ENCODE measurements at places on chromosomes 1 and 21.
A peak's percentile ranks its signal among the peaks of the same experiment; 100 is the strongest.

DNA sequence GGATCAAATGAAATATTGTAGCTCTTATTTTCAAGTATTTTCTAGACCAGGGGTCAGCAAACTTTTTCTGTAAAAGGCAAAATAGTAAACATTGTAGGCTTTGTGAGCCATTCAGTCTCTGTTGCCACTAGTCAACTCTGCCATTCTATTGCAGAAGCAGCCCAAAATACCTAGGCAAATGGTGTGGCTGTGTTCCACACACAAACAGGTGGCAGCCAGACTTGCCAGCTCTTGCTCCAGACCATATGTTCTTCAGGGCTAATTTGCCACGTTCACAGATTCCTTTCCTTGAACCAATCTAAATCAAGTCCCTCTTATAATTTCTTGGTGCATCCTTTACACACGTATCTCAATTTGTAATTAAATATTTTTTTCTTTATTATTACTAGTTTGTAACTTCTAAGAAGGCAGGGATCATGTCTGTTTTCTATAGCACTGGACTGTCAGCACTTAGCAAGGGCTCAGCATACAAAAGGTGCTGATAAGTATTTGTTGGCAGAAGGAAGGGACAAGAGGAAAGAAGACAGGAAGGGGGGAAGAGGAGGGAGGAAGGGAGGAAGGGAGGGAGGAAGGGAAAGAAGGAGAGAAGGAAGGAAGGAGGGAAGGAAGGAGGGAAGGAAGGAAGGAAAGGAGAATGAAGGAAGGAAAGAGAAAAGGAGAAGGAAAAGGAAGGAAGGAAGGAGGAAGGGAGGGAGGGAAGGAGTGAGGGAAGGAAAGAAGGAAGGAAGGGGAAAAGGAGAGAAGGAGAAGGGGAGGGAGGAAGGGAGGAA lies 106.5 kb upstream of the EDEM3 start:
- DNase-seq: no peak

DNA sequence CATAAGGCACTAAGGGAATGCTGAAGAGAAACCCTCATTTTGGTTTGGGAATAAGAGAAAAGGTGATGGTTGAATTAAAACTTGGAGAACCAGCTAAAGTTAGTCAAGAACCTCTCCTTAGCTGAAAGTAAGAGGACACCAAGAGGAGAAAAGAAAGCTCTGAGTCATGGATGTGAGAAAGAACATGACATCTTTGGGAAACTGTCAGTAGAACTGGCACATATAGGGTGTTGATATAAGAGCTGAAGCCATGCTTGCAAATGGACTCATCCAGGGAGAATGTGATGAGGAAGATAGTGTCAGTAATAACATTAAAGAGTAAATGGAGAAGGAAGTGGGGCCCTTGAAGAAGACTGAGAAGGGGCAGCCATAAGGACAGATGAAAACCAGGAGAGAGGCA lies 54.3 kb downstream of the LRRC8C start:
- no peak for DNase-seq

- no peak for DNase-seq
Observed at GRCh38 chr1:115021145-115021544, 8.5 kb upstream of the TSHB start.

DNA sequence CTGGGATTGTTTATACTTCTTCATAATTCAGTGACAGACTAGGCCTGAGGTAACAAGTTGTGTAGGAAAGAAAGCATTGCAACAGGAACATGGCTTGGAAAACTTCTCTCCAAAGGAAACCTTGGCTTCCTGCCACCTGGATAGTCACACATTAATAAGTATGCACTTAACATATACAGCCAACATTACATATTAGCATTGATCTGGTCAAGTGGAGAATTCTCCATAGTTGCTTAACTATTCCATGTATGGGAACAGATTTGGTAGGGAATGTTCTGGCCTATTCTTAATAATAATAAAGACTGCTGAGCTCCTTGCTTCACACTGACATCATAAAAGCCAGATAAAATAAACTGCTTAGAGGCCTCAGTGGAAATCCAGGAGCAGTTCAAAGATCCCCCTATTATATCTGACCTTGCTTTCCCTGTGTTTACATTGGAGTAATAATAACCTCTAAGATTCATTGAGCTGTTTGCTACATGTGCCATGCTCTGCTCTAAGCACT lies 27.2 kb upstream of the NFIA start:
- DNase-seq: no peak

- no peak for DNase-seq
Observed at GRCh38 chr1:184811439-184812111, 56.9 kb upstream of the EDEM3 start.

DNA sequence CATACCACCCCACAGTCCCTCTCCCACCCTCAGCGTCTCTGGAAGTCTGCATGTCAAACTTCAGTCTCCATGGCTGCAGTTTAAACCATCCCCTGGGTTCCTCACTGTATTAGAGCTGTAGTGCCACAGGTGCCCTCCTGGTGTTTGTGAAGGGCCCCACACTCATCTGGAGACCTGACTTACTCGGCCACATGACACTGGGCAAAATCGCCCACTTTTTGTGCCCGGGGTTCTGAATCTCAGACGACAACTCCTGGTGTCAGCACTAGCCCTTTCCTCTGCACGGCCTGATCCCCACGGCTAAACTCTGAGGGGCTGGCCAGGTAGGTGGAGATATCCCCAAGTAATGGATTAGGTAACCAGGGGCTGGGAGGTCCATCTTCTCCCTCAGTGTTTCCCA lies 6.5 kb downstream of the INKA2 start:
- DNase-seq: no peak

GRCh38 chr1:65629788-65630187 lies 162.9 kb upstream of the PDE4B start:
- DNase-seq: no peak

DNA sequence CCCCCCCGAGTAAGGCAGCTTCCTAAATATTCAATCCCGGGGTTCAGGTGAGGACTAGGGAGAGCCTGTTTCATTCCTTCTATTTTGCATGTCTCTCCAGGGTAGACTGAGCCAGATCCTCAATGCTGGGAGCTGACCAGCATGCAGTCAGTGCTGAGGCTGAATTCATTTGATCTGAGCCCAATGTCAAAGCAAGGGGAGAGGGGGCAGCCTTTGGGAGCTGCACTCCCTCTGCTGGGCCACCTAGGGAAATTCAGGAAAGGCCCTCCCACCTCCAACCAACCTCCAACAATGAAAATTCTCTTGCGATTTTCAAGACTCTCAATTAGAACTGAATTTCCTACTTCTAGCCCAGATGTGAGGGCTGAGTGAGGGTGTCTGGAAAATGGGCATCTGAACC lies 371.2 kb downstream of the NPHP4 start:
- peak; percentile 20 for DNase-seq

GRCh38 chr21:28410256-28410655 lies 582.4 kb downstream of the LTN1 start:
- DNase-seq: peak; percentile 19

DNA sequence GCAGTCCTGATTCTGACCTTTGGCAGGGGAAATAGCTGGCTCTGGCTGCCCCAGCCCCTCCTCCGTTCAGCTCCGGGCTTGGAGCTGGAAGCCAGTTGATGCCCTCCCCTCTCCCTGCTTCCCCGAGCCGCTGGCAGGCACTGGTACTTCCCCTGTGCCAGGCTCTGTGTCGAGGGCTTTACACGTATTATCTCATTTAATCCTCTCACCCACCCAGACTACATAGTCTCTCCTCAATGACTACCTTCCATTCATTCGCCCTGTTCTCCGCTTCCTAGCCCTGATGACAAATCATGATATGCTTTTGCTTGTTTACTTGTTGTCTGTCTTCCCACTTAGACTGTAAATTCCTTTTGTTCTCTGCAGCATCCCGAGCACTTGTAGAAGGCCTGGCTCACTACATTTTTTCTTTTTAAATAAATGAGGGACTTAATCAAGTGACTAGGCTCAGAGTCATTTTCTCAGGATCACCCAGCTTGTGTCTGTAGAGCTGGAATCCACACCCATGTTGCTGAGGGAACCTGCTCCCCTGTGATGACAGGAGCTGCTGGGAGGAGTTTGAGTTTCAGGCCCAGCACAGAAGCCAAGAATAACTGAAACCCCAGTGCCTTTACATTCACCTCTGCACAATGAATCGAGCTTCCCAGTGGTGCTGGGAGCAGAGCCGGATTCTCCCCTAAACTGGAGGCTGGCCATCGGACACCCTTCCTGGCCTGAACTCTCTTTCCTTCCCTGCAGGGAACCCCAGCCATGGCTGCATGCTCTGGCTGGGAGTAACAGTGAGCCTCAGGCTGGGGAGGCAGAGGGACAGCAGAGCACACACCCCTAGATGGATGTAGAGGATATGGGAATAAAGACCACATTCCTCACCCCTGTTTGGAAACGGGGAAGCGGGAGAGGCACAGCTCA lies 58.3 kb downstream of the UBIAD1 start:
- DNase-seq: no peak

DNA sequence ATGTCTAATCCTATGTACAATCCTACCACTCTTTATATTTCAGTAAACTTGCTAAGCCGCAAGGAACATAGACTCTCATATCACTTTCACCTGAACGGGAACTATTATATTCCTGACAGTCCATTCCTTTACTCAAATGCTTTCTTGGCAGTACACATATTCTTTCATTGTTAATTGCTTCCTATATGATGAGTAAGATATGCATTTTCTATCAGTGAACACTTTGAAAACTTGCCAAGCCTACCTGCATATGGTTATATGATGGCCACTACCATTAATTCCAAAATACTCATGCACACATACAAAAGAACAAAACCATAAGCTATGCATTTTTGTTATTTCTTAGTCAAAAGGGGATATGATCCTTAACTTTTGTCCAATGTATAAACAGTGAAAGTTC lies 341.5 kb downstream of the VAV3 start:
- no peak for DNase-seq

GRCh38 chr1:181129771-181130606 lies 41.5 kb downstream of the IER5 start:
- DNase-seq: no peak

DNA sequence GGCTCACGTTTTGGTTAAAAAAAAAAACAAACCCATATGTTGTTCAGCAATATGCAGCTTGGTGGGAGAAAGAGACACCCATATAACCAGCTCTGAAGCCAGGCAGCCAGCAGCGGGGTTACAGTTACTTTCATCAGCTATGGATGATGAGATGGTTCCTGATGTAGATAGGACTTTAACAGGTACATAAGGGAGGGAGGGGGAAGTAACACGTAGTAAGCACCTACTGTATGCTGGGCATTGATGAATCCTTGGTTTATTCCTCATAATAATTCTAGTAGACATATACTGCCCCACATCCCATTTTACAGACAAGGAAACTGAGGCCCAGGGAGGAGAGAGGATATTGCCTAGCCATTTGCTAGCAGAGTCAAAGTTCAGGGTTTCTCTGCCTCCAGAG lies 2.0 kb downstream of the SLC1A7 start:
- no peak for DNase-seq

DNA sequence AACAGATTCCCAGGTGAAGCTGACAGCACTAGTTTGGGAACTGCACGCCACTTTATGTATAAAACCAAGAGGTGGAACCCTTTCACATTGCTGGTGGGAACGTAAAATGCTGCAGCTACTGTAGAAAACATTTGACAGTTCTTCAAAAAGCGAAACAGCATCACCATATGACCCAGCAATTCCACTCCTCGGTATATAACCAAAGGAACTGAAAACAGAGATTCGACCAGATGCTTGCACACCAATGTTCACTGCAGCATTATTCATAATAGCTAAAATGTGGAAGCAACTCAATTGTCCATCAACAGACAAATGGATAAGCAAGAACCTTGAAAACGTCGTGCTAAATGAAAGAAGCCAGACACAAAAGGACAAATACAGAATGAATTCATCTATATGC lies 17.5 kb downstream of the RSPH1 start:
- no peak for DNase-seq
